Lung (tissue), 17 donors: ENCODE measurements at places on chromosomes 2 and 18.

DNA sequence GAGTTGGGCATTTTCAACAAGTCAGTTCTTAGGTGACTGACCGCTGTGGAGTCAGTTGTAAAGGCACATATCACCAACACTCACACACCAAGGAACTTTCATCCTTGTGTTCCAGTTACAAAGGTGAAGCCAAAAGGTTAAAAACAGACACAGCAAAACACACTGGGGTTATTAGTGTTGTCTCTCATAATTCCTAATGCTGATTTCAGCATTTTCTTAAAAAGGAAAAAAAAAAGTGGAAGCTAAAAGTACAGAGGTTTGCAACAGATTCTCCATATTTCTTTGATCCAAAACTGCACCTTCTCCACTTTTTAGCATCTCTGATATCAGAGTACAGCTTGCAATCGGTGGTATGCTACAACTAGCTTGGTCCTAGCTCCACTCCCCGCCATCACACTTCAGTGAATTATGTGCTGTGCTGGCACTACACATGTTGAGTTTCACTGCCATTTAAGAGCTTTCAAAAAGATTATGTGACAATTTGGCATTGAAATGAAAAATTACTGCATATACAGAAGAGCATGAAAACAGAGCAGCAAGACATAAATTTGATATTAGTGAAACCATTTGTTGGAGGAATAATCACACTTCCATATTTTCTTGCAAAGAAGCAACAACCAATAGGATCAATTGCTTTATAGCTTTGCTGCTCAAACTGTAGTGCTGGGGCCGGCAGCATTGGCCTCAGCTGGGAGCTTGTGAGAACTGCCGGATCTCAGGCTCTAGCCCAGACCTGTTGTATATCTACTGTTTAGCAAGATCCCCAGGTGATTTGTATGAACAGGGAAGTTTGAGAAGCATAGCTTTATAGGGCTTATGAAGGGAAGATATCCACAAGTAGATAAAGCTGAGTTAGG, 62.3 kb upstream of the DAPL1 start:
- DNase-seq, result peak; percentile 59

GRCh38 chr18:37669991-37670534, 104.5 kb upstream of the CELF4 start:
- no peak for DNase-seq

DNA sequence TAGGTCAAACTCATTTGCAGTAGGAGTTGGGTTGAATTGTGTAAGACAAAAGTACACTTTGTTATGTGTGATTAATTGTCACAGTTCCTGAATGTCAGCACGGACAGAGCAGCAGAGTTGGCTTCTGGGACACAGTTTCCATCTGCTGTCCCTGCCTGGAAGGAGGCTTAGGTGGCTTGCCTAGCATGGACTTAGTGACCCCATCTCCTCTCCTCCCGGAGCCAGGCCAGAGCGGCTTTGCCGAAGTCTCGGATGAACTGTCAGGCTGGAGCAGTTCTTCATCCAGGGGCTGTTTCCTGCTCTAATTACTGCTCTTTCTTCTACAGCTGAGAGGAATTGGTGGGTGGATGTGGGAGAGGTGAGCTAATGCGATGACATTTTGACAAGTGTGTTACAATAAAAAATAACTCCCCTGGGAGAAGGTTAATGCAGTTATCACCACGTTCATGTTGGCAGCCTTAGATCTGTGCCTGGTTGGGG, 102.0 kb downstream of the SH3RF3 start:
- no peak for DNase-seq

DNA sequence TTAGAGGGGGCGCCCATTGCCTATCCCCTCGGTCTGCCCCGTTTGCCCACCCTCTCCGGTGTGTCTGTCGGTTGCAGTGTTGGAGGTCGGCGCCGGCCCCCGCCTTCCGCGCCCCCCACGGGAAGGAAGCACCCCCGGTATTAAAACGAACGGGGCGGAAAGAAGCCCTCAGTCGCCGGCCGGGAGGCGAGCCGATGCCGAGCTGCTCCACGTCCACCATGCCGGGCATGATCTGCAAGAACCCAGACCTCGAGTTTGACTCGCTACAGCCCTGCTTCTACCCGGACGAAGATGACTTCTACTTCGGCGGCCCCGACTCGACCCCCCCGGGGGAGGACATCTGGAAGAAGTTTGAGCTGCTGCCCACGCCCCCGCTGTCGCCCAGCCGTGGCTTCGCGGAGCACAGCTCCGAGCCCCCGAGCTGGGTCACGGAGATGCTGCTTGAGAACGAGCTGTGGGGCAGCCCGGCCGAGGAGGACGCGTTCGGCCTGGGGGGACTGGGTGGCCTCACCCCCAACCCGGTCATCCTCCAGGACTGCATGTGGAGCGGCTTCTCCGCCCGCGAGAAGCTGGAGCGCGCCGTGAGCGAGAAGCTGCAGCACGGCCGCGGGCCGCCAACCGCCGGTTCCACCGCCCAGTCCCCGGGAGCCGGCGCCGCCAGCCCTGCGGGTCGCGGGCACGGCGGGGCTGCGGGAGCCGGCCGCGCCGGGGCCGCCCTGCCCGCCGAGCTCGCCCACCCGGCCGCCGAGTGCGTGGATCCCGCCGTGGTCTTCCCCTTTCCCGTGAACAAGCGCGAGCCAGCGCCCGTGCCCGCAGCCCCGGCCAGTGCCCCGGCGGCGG, 1.7 kb downstream of the MYCN start:
- peak; percentile 37 for DNase-seq

DNA sequence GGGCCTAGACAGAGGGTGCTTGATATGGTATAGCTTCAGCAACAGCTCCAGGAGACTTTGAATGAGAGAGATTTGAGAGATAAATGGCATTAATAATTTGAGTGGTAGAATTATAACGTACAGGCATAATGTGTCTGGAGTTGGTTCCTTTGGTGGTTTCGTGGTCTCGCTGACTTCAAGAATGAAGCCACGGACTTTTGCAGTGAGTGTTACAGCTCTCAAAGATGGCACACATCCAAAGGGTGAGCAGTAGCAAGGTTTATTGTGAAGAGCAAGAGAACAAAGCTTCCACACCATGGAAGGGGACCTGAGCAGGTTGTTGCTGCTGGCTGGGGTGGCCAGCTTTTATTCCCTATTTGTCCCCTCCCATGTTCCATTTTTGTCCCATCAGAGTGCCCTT, 23.1 kb downstream of the PDCD1 start:
- no peak for DNase-seq

GRCh38 chr2:239774933-239775622, 250.1 kb downstream of the NDUFA10 start:
- no peak for DNase-seq

DNA sequence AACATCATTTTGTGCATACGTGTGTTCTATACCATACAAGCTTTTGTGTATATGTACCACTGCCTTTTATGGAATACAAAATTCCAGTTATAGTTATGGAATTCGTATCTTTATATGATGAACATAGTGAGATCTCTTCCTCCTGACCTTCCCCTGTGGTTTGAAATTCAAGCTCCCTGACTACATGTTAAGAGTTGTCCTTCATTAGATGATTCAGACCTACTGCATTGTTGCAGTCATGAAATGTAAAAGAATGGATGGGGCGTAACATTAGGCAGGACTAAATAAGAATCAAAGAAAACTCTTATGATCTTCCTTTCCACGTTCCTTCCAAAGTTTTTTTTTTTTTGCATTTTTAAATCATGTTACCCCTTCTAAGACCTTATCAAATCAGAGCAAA, 107.1 kb downstream of the UNC80 start:
- no peak for DNase-seq

DNA sequence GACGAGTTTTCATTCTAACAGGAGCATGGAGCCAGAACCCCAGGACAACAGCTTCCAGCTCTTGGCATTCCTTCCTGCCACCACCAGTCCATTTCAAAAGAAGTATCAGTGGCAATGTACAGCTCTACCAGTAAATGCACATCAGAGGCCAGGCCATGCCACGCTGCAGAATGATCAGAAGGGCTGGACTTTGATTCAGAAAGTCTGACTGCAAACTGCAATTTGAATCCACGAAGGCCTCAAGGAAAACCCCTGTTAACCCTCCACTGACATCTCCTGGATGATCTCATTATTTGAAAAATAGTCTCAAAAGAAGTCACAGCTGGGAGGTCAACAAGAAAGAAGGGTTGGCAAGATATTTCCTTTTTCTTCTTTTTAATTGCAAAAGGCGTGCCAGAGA, 119.2 kb downstream of the MYO5B start:
- DNase-seq, result peak; percentile 1

- no peak for DNase-seq
Measured at GRCh38 chr18:47081578-47081977, 46.2 kb upstream of the ELOA2 start.

DNA sequence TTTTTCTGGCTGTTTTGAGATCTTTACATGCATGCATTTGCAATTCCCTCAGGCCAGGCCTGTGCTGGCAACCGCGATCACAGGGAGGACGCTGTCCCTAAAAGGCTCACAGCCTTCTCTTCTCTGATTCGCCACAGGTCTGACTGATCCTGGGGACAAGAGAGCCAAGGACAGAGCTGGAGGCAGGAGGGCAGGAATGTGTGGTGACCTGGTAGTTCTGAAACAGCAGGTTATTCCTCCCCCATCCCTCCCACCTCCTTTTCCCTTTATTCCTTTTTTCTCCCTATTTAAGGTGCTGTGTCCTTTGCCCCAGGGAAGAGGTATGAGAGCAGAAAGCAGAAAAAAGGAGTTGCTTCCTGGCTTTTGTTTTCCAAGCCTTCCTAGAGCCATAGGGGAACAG, 21.9 kb downstream of the TMEM177 start:
- DNase-seq, result no peak

GRCh38 chr2:104857262-104858005, 3.5 kb downstream of the POU3F3 start:
- DNase-seq, result no peak

DNA sequence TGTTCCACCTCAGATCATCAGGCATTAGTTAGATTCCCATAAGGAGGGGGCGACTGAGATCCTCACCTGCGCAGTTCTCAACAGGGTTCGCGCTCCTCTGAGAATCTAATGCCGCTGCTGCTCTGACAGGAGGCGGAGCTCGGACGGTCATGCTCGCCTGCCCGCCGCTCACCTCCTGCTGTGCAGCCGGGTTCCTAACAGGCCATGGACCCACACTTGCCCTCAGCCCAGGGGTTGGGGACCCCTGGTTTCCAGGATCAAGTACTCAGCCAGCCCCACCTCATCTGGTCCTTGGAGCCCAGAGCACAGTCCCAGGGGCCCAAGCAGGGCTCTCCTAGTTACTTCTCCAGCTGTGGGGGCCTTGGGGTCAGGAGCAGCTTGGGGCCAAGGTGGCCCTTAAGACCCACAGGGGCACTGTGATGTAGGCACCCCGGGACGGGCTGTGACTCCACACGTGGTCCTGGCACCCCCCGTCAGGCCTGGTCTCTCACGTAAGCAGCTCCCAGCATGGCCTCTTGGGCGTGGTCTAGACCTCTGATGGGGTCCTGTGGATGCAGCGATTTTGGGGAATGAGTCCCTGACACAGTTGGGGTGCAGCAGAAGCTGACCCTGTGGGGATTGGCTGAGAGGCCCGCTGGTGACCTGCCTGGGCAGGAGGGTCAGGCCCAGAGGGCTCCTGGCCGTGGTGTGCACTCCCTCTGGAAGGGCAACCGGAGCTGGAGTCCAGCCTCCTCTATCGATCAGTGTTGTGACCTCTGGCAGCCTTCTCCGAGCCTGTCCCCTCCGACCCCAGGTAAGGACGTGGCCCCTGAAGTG, 28.3 kb upstream of the OTOS start:
- DNase-seq, result no peak

- DNase-seq, result peak; percentile 49
Measured at GRCh38 chr18:25102662-25103061, 249.3 kb downstream of the ZNF521 start.

DNA sequence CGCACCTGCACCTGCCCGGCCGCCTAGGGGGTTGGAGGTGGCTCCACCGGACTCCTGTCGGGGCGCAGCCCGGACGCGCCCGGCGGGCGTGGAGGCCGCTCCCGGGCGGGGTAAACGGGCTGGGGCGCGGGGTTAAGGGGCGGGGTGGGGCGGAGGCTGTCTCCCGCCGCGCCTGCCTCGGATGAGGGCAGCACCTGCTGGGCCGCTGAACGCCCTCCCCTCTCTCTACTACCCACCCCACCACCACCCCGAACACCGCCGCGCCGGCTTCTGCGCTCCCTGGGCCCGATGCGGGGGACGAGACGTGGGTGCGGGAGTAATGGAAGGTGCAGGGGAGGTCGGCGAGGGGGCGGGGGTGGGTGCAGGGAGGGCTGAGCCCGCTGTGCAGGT, 224.8 kb upstream of the ID2 start:
- DNase-seq, result peak; percentile 42

DNA sequence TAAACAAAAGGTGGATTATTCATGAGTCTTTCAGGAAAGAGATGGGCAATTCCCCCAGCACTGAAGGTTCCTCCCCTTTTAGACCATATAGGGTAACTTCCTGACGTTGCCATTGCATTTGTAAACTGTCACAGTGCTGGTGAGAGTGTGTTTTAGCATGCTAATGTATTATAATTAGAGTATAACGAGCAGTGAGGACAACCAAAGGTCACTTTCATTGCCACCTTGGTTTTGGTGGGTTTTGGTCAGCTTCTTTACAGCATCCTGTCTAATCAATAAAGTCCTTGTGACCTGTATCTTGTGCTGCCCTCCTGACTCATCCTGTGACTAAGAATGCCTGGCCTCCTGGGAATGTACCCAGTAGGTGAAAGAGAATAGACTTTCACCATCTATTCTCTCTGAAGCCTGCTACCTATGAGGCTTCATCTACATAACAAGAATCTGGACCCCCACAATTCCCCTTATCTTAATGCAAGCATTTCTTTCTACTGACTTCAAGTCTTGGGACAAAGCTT, 148.7 kb downstream of the CABLES1 start:
- DNase-seq, result no peak

- no peak for DNase-seq
Measured at GRCh38 chr2:237888389-237888788, 29.0 kb downstream of the RAMP1 start.

DNA sequence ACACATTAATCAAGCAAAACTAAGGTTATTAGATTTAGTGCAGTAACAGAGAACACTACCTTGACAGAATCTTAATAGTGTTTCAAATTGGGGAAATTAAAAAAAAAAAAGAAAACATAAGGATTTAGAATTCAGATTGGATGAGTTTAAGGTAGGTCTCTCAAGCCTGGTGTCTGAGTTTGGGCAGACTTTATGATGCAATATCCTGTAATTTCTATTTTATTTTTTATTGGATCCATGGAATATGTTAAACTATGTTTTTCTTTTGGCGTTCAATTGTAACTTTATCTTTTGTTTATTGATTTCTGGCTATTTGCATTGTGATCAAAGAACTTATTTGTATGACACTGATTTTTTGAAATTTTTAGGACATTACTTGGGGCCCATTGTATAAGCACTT, 394.1 kb upstream of the NETO1 start:
- DNase-seq, result no peak

- DNase-seq, result peak; percentile 18
Measured at GRCh38 chr2:16900405-16901025, 234.9 kb upstream of the CYRIA start.

- no peak for DNase-seq
Measured at GRCh38 chr2:105409717-105410116, 10.9 kb upstream of the FHL2 start.

DNA sequence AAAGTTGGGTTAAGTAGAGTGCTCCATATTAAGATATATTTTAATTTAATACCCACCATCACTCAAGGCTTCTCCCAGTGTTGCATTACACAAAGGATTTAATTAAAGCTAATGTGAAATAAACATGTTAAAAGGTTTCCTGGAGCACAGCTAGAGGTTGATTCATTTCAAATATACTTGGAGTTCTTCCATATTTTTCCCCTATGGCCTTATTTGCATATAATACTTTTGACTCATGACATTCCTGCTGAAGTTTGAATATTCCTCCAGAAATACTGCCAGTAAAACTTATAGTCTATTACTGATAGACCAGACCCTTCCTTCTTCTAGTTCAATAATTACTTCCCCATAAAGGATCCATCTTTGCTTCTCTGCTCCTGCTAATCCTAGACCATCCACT, 227.5 kb downstream of the GULP1 start:
- no peak for DNase-seq

- DNase-seq, result peak; percentile 44
Measured at GRCh38 chr2:222753251-222753824, 81.9 kb downstream of the MOGAT1 start.
